ENCODE measurements at places on chromosomes 2 and 18. TPM values are rescaled to one million over a fixed set of nuclear protein-coding genes. Genes with fewer than 3 reads are reported as not detected.

- no peak for DNase-seq
Observed at GRCh38 chr2:51866361-51866760, 834.4 kb upstream of the NRXN1 start.

DNA sequence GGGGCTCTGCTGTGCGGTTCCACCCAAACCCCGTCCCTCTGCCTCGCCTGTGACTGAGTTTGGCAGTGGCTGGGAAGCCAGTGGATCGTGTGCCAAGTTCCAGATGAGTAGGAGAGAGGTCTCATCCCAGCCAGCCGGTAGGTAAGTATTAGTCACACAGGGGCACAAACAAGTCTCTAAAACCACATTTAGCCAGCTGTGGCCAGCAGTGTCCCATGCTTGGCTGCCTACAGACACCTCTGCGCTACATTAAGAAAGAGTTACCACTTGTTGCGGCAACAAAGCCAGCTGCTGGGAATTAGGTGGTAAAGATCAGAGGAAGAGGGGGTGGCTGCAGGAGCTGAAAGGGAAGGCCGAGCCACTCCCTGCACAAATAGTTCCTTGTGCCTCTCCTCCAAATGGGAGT lies 81.2 kb downstream of the GATA6 start:
- DNase-seq, result no peak

- DNase-seq, result no peak
Observed at GRCh38 chr2:229910832-229911412, 10.9 kb downstream of the TRIP12 start.

DNA sequence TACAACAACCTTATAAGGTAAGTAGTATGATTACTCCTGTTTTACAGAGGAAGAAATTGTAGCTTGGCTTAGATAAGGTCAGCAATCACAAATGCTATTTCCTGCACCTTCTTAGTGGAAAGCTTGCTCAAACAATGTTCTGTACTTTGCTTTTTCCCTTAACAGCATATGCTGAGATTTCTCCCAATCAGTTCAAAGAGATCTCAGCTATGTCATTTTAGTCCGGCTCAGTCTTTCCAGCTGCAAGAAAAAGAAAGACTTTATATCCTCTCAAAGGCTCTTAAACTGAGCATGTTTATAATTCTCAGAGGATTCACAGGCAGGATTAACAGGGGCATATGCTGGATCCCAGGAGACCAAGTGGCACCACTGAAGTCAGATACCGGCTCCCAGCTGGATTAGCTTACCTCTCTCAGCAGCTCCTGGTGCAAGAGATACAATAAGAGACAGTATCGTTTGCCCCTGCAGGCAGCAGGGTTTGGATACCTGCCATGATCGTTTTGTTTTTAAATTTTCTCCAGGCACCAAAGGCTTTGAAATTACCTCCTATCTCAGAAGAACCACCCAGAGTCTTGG lies 29.5 kb downstream of the KIAA2012 start:
- no peak for DNase-seq

DNA sequence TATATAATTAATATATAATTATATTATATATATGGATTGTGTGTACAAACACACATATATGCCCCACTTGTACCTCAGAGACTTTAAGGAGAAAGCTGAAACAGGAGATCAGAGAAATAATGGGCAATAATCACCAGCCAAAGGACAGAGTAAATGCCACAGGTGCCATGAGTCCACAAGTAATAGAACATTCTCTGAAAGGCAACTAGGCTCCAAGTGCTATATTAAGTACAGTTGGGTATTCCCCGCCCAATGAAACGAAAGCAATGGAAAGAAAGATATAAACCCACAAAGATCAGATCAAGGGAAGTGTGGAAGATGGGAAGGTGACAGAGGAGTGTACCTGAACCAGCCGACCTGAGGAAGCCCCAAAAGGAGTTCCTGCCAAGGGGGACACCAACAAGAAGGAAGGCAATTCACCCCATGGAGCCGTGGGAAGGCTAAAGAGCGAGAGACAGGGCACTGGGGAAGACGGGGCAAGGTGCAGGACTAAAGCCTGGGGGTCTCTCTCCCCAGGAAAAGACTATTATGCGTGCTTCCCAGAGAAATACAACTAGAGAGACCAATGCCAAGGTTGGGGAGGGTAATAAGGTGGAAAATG lies 19.0 kb downstream of the DYM start:
- no peak for DNase-seq

Gene FIGN
- 2.1 TPM for polyA plus RNA-seq

Gene CXCR1
- polyA plus RNA-seq, result not detected

Gene STAT4
- polyA plus RNA-seq, result 2.2 TPM

Gene REEP1
- polyA plus RNA-seq, result 15.4 TPM

- no peak for DNase-seq
Observed at GRCh38 chr18:56235481-56236013, 402.8 kb downstream of the TXNL1 start.

Gene SATB2
- polyA plus RNA-seq, result 0.59 TPM

GRCh38 chr2:8546612-8547283 lies 135.1 kb upstream of the ID2 start:
- DNase-seq, result no peak

Gene NR4A2
- polyA plus RNA-seq, result 1.1 TPM

Gene IL36A
- not detected for polyA plus RNA-seq

DNA sequence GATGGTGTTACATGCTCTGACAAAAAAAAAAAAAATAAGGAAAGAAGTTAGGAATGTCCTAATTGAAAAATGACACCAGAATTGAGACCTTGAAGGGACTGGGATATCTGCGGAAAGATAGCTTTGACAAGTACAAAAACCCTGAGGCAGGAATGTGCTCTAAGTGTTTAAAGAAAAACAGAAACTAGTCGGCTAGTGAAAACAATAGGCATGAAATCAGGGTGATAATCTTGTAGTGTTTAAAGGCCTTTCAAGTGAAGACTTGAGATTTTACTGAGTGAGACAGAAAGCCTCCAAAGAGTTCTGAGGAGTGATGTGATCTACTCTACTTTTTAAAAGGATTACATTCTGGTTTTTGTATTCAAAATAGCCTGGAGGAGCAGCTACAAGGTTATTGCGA lies 107.4 kb downstream of the COBLL1 start:
- DNase-seq, result no peak

Gene SRD5A2
- under 0.01 TPM for polyA plus RNA-seq

DNA sequence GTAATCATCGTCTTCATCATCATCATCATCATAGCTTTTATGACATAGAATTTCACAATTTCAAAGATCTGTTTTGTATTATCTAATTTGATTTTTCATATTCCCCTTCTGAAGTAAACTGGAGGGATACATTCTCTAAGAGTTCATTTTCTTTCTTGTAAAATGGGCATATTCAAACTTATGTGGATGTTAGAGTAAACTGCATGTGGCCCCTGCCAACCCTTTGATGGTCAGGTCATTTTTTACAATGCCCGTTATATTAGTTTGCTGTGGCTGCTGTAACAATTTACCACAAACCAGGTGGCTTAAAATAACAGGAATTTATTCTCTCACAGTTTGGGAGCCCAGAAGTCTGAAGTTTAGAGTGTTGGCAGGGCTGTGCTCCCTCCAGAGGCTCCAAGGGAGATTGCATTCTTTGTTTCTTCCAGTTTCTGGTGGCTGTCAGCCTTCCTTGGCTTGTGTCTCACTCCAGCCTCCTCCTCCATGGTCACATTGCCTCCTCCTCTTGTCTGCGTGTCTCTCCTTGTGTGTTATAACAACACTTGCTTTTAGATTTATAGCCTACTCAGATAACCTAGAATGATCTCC lies 127.5 kb upstream of the MMADHC start:
- no peak for DNase-seq

GRCh38 chr2:176638167-176639015 lies 369.1 kb downstream of the MTX2 start:
- DNase-seq, result peak; percentile 70

DNA sequence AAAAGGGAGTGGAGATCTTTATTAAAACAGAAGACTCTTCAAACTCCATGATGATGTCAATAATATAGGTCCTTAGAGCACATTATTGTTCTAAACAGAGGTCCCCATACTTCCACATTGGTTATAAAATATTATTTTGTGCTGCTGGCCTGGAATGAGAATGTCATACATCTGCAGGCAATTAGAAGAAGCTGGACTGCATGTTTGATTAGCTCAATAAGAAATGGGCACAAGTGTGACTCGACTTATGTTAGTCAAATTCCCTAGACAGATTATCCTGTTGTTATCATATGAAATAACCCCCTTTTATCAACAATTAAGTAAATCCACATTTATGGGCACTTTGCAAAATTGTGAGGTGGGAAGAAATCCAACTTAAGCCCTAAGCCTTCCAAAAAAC lies 8.8 kb downstream of the EFEMP1 start:
- DNase-seq, result no peak

Gene EHD3
- 7.9 TPM for polyA plus RNA-seq

DNA sequence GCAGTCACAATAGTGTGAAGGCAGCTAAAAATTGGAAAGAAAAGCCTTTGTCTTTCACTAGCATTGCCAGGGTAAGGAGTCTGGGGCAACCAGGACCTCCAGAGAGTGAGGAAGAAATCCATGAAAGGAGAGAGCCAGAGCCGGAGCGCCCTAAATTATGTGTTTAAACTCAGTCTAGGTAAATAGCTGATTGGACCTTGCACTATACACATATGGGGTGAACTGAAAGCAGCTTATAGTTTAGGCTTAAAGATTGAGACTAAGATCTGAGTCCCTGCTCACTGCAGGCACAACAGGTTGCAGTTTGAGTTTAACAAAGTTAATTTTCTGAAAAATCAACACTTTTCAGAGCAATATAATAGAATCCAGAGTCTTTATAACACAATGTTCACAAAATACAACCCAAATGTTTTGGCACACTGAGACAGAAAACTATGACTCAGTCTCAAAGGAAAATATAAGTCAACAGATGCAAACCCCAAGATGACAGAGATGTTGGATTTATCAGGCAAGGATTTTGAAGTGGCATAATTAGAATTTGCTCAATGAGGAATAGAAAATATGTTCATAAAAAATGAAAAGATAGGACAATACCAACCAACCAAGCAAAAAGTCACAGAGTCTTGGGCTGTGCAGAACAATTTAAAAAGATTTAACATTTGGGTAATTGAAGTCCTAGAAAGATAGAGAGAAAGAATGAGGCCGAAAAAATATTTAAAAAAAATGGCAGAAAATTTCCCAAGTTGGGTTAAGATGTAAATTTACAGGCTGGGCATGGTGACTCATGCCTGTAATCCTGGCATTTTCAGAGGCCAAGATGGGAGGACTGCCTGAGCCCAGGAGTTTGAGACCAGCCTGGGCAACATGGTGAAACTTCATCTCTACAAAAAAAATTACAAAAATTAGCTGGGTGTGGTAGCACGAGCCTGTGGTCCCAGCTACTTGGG lies 39.6 kb downstream of the DOK1 start:
- no peak for DNase-seq

DNA sequence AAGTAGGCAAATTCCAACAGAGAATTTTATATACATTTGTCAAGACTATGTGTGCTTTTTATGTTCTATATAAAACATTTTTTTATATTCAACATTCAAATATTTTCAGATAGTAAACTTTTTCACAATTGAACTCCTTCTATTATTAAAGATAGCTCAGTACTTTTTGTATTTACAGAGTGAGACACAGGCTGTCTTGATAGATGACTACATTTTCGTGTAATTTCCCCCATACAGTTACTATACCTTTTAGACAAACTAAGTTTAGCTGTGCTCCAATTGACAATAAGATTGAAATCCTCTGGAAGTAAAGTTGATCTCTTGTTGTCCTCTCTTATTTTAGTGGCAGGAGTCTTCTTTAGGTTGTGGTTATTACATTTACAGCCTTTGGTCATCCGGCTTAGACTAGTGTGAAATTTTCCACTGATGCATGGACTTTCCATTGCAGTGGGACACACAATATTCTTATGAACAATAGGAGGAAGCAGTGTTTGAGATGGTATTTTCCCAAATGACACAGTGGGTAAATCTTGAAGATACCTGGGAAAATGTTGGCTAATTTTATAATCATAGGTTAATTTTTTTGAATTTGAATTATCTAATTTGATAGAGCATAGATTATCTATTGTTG lies 21.0 kb downstream of the ZSWIM2 start:
- no peak for DNase-seq

Gene ACOXL
- not detected for polyA plus RNA-seq

DNA sequence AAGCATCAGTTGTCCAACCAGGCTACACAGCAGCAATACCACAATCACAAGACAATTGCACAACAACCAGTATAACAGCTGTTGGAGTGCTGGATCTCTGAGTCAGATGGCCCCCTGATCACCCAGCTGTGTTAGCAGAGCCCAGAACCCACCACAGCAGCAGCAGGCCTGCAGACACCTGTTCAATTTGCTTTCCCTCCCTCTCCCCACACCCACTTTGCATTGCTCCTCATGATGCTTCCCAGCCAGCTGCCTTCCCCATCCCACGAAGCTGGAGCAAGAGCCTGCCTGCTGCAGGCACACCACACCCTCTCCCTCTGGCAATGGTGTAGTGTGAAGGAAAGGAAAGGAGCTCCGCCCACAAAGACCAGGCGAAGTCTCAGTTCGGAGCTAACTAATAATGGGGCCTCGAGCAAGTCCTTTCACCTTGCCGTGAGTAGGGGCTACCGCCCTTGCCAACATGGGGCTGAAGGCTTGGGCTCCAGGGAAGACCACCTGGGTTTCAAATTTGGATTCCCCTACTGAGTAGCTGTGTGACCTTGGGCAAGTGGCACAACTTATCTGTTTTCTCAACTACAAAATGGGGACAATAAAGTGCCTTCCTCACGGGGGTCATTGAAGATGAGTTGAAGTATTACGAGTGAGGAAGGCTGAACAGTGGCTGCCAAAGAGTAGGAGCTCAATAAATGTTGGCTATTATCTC lies 19.4 kb upstream of the ZBTB7C start:
- DNase-seq, result no peak

Gene HOXD13
- polyA plus RNA-seq, result not detected

DNA sequence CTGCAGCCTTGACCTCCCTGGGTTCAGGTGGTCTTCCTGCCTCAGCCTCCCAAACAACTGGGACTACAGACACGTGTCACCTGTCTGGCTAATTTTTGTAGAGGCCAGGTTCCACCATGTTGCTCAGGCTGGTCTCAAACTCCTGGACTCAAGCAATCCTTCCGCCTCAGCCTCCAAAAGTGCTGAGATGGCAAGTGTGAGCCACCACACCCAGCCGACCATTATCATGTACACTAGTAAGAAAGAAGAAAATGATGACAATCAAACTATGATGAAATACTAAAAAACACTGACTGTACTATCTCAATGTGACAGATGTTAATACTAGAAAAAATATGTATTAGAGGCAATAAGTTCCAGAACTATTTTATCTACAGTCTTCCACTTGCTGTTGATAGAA lies 420.9 kb downstream of the TRIB2 start:
- DNase-seq, result no peak

GRCh38 chr2:197124639-197125390 lies 185.8 kb downstream of the ANKRD44 start:
- DNase-seq, result no peak

Gene NT5DC4
- not detected for polyA plus RNA-seq

- DNase-seq, result peak; percentile 36
Observed at GRCh38 chr18:26655525-26656430, 107.4 kb upstream of the KCTD1 start.

Gene FN1
- polyA plus RNA-seq, result 72.7 TPM

- no peak for DNase-seq
Observed at GRCh38 chr2:37625156-37625555, 46.3 kb downstream of the CDC42EP3 start.

- DNase-seq, result no peak
Observed at GRCh38 chr2:239164335-239164871, 236.4 kb downstream of the HDAC4 start.

GRCh38 chr18:28584731-28585130 lies 407.8 kb upstream of the CDH2 start:
- no peak for DNase-seq

- no peak for DNase-seq
Observed at GRCh38 chr2:133734716-133735495, 166.6 kb upstream of the NCKAP5 start.

Data from heart right ventricle (tissue), 16 donors.